ENCODE measurements at places on chromosomes 3 and 15.
A peak's percentile ranks its signal among the peaks of the same experiment; 100 is the strongest.

DNA sequence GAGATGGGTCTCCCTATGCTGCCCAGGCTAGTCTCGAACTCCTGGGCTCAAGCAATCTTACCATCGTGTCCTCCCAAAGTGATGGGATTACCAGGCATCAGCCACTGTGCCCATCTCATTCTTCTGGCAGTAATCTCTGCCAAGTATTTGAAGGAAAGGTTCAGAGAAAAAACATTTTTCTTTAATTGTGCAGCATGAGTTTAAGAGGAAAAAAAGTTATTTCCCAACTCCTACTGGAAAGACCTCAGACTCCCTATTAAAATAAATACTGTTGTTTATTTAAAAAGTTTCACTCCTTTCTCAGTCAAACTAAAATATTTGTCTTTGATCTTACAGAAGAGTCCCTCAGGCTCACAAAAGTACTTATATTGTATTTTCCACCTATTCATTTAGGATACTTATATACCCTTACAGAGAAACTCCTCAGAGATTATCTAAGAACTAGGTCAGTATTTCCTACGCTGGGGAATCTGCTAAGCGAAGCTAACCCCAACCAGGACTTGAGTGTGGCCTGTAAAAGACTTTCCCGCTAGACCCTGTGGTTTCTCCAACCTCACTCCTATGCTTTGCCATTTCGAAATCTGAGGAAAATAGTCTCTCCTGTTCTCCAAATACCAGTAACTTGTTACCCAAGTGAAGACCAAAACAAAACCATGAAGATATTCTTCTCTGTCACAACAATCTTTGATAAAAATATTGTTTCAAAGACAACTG is 28.7 kb downstream of the WWTR1 start:
- DNase-seq: no peak

DNA sequence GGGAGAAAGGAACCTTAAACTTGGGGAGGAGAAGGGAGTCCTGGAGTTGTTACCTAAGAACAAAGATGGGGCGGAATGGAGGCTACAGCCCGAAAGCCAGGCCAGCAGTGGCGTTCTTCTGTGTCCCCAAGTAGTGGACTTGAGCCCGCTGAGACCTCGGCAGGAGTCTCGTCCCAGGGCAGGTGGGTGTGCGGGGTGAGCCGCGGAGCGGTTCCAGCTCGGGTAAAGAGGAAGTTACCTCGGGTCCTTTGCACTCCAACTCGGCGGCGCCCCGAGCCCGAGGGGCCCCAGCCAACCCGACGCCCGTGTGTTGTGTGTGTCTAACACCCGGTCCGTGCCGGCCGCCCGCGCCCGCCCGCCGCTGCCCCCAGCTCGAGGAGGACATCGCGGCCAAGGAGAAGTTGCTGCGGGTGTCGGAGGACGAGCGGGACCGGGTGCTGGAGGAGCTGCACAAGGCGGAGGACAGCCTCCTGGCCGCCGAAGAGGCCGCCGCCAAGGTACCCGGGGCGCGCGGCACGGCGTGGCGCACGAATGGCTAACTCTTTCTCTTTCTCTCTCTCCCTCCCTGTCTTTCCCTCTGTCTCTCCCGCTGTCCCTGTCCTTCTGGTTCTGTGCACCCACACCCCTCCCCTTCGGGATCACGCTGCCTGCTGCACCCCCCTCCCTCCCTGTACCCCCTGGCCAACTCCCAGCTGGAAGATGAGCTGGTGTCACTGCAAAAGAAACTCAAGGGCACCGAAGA is 959 bp downstream of the TPM1 start:
- no peak for DNase-seq

DNA sequence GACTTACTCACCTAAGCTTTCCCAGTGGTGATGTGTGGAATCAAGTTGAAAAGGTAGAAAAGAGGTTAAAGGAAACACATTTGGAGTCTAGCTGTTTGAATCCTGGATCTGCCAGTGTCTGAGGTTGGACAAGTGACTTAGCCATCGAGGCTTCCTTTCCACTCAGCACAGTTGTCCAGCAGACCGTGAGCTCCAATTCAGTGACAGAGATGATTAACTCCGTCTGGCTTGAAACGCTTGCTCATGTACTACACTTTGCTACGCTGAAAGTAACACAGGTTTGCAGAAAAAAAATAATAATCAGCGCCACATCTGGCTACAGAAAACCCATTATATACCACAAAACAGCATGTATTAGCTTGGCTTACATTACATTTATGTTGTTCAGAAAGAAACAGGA is 364.9 kb upstream of the MCTP2 start:
- DNase-seq: no peak

GRCh38 chr15:26261966-26262365 is 398.8 kb upstream of the ATP10A start:
- DNase-seq: no peak

DNA sequence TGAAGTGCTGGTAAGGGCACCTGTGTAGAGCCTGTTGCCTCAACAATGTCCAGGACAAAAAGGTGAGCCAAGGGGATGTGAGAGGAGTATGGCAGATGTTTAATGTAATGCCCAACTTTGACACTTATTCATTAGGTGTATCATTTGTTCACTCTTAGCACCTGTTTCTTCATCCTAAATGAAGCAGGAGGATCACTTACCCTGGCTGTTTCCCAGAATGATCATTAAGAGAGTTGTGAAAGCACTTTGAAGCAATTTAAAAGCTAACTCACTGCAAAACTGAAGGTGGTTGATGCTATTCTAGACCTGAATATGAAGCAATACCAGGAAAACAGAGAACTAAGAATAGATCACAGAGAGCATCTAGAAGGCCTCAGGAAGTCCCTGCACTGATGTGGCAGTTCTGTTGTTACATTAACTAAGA is 3.4 kb upstream of the HHLA2 start:
- DNase-seq: no peak

DNA sequence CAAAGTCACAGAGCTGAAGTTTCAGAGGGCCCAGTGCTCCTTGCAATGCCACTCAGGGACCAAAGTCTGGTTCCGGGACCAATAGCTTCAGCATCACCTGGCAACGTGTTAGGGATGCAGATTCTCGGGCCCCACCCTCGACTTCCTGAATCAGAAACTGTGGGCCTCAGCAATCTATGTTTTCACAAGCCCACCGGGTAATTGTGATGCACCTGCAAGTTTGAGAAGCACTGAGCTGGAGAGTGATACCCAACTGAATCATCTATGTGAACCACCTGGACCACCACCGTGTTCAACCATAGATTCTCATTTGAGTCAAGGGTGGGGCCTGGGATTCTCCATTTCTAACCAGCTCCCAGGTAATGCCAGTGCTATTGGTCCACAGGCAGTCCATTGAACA is 55.7 kb downstream of the CORO2B start:
- no peak for DNase-seq

GRCh38 chr15:75038231-75038630 is 14.8 kb downstream of the PPCDC start:
- DNase-seq: no peak

- DNase-seq: no peak
Measured at GRCh38 chr3:149417174-149417573, 39.7 kb upstream of the TM4SF1 start.

DNA sequence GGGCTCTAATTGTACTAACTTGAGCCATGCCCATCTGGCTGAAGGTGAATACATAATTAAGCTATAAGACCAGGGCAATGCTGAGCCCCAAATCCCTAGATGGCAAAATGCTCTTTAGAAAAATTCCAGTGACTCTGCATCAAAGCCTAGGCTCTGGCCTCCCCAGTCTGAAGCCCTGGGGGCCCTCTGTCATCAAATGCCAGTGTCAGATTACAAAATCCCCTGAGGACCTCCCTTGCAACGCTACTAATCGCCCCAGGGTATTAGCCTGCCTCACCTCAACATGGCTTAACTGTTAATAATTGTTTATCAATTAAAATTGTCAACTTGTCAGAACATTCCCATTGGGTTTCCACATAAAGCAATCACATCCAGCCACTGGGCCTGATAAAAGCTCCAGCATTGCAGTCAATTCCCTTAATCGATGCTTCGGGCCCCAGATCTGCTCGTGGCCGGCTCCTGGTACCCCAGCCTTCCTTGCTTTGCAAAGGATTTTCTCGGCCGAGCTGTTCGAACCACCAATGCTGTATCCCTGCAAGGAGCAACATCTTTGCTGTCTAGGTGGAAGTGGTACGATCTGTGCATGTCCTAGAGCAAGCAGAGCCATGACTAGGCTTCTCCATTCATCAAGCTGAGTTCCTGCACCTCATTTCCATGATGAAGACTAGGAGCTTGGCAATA is 151.7 kb downstream of the MEGF11 start:
- no peak for DNase-seq

- peak; percentile 1 for DNase-seq
Measured at GRCh38 chr3:158845765-158846350, 44.0 kb downstream of the MFSD1 start.

DNA sequence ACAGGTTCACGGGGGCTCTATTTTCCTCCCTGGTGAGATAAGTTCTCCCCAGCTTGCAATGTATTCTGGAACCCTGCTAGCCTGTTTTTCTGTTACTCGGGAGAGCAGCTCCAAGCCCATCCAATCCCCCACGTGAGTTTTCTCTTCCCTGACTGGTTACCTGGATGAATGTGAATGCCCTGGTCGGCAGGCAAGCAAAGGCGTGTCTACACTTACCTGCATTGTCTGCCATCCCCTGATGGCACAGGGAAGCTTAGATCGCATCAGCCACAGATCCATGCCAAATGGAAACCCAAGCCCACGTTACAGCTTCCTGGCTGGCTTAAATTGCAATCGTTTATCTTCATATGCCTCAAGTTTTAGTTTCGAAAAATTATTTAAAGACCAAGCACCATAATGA is 149.9 kb downstream of the FOXP1 start:
- DNase-seq: no peak

GRCh38 chr15:40940296-40940801 is 11.2 kb downstream of the DLL4 start:
- no peak for DNase-seq

GRCh38 chr15:95162069-95162468 is 930.7 kb downstream of the MCTP2 start:
- no peak for DNase-seq

DNA sequence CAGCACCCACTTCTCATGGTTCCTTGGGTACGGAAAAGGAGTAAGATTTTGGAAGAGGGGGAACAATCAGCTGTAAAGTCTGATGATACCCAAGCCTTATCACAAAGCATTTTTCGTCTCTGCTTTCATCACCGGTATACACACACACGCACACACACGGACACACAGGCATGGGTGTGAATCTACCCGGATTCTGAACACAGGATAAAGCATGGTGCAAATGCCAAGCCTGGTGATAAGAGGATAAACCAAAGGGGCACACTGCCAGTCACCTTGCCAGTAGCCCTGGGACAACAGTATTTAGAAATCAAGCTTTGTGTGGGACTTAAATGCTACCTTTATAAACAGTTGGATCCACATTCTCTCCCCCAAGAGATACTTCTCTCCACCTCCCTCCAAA is 22.2 kb downstream of the FAM174B start:
- no peak for DNase-seq

DNA sequence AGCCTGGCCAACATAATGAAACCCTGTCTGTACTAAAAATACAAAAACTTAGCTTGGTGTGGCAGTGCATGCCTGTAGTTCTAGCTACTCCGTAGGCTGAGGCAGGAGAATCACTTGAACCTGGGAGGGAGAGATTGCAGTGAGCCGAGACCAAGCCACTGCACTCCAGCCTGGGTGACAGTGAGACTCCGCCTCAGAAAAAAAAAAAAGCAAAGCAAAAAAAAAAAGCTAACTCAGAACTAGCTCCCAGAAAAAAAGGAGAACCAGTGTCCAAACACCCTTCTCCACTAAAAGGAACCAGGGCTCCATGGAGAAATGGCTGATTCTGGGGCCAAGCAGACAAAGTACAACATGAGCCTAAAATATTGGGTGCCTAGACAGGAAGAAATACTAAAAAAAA is 16.7 kb upstream of the CRTC3 start:
- no peak for DNase-seq

GRCh38 chr3:71703797-71704196 is 21.4 kb downstream of the EIF4E3 start:
- no peak for DNase-seq

DNA sequence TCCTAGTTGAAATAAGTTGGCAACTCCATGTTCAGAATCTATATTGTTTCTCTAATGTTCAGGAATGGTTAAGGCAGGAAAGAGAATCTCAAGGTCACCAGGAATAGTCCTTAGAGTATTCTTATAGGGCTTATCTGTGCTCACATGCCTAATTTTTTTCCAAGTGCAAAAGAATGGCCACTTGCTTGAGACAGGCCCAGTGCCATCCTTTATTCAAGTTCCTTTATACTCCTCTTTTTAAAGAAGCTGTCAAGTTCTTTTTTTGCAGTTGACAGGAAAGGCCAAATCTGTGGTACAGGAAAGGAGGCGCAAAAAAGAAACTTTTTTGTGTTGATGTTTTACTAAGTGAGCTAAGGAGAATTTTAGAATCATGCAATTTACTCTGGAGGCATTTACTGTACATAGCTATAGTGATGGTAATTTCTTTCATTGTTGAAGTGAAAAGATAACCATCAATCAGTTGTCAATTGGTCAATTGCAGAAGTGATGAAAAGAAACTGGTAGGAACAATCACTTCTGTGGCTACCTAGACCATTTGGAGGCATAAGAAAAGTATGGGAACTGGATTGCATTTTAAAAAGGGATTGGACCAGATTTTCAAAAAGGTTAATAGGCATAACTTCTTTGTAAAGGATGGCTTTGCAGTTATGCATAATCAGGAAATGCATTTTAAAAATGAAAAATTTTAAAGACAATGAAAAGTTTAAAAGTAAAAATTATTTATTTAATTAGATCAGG is 102.5 kb upstream of the SOX2 start:
- no peak for DNase-seq

DNA sequence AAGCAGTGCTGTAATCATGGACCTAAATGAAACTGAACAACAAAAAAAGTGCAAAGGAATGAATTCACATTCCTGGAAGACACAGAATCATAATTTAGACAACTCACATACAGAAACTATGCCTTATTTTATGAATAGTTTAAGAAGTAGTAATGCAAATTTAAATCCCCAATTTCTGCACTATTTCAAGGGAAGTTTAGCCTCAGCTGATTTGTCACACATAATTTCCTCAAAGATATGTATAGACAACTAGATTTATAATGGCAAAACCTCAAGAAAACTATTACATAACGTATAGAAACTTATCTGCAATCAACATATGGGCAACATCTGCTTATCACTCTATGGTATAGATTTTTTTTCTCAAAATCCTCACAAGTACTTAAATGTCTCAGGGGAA is 7.8 kb upstream of the PTX3 start:
- DNase-seq: no peak

GRCh38 chr3:3237979-3238378 is 58.5 kb upstream of the CRBN start:
- DNase-seq: no peak
